Small intestine (tissue), 16 donors: ENCODE measurements at places on chromosomes 1 and 21.

GRCh38 chr1:24450316-24450715 lies 34.7 kb downstream of the NIPAL3 start:
- DNase-seq, result no peak

DNA sequence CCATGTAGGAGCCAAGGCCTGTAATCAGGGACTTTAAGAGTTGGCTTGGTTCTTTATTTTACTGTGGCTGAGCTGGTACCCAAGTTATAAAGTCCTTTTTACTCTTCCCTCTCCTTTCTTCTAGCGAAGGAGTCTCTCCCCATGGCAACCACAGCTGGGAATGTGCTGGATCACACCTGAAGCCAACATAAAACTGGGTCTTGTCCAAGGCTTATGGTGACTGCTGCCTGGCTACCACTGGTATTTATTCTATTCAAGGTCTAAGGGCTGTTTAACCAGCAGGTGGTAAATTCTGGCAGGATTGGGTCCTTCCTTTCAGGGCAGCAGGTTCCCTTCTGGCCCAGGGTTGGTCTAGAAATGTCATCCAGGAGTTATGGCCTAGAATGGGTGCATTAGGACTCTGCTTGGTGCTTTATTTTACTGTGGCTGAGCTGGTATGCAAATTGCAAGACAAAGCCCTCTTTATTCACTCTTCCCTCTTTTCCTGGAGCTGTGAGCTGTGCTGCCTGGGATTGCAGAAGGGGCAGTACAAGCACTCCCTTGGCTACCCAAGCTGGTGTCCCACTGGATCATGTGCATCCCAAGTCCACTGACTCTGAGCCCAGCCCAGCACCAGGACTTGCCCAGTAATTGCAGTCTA lies 26.6 kb downstream of the SLC22A15 start:
- no peak for DNase-seq

DNA sequence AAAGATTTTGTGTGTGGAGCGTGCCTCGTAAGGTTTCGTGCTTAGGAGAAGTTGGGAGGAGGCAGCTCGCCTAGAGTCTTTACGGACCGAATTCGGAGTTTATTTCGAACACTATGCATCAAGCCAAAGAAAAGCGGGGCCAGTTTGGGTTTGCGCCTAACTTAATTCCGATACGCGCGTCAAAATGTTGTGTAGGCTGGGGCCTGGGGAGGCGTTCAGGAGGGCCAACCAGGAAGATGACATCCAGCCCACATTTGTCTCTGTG lies 6.4 kb downstream of the FOXD2 start:
- no peak for DNase-seq

- no peak for DNase-seq
These were observed 92.7 kb downstream of the MAB21L3 start for GRCh38 chr1:116203920-116204319.

GRCh38 chr1:2969011-2969844 lies 52.0 kb upstream of the ACTRT2 start:
- DNase-seq, result no peak

DNA sequence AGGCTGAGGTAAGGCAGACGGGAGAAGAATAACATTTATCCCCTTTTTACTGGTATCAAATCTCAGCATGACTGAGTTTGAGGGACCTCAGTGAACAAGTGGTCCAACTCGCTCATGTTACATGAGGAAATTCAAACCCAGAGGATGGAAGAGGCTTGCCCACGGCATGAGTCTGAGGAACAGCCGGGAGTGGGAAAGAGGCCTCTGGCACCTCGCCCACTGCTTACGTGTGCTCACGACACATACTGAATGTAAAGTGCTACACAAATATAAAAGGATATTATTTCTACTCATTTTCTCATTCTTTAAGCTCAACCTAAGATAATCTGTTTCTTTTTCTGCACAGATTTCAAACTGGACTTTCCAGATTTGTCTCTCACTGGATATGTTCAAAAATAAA lies 14.7 kb downstream of the BEND5 start:
- DNase-seq, result no peak

DNA sequence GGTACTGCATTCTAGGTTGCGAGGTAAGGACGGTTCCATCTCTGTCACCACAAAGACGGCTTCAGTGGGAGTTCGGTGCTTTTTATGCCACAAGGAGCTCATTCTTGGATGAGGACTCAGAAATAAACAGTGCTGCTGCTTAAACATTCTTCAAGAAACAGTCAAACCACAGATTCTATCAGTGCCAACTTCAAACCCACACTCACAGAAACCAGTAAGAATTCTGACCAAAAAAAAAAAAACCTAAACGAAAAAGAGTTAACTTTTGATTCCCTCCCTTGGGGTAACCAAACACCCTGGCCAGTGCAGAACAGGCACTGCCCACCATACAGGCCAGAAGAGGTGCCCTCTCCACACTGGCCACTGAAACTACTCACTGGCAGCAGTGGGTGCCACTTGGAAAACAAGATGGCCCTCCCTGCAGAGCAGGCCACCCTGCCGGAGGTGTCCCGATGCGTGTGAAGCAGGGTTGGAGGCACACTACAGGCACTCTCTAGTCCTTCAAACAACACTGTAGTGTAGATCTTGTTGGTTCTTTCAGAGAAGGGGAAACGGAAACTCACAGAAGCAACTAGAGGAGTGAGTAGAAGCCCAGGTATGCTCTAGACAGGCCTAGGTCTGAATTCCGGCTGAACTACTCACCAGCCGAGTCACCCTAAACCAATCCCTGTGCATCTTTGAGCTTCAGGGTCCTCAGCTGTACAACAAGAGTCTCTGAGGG lies 87.3 kb upstream of the TLR5 start:
- DNase-seq, result no peak

DNA sequence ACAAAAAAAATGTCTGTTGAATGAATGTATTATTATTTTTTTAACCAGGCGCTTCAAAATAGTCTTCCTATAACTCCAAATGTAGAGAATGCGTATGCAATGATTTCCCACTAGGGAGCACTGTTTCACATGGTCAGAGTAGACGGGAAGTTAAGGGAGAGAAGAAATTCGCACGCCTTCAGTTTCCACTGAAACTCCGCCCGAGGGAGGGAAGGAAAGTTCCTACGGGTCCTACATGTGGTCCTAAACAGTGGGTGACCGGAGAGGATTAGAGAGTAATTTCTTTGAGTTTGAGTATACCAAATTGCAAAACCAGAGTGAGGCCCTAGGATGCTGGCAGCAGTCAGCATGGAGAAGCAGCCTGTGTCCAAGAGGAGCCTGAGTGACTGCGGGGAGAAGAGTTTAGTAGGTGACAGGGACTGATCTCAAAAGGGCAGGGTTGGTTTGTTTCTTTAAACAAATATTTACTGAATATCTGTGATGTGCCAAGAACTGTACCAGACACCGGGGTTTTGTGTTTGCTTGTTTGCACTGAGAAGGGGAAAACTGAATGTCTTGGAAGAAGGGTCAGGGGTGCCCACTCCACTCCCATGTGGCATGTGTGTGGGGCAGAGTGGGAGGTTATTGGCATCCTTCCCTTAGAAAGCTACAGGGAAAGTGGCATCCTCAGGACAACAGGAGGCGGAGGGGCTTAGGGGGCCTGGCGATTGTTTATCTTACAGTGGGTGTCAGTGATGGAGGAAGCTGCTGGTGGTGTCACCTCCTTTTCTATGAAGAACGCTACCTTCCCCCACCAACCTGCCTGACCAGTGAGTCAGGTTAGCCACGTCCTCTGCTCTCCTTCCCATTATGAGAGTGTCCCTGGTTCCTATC lies 22.8 kb downstream of the RNU5D-1 start:
- peak; percentile 39 for DNase-seq

GRCh38 chr1:20823845-20824244 lies 36.7 kb upstream of the HP1BP3 start:
- no peak for DNase-seq

GRCh38 chr1:154831462-154831861 lies 38.6 kb downstream of the KCNN3 start:
- DNase-seq, result no peak

DNA sequence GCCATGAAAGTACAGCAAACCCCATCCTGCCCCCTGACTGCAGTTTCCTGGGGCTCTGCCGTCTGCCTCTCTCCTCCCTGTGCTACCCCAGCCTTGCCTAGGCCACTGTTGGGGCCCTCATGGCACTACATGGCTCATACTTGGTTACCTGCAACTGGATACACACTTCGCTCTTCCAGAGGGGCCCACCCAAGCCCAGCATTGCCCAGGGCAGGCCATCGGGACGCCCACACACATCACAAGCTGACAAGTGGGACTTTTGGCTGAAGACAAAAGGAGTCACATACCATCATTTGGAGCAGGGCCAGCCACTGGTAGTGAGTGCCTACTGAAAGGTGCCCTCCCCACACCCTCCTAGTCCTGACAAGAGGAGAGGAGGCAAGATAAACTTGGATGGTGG lies 82.8 kb downstream of the CD247 start:
- no peak for DNase-seq

DNA sequence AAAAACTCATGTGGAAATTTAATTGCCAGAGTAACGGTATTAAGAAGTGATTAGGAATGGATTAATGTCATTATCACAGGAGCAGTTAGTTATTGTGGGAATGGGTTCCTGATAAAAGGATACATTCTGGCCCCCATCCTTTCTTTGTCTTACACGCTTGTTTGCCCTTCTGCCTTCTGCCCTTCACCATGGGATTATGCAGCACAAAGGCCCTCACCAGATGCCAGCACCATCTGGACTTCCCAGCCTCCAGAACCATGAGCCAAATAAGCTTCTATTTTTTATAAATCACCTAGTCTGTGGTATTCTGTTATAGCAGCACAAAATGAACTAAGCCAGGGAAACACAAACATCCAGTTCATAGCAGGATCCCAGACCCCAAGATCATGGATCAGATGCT lies 33.9 kb upstream of the POU2F1 start:
- no peak for DNase-seq

DNA sequence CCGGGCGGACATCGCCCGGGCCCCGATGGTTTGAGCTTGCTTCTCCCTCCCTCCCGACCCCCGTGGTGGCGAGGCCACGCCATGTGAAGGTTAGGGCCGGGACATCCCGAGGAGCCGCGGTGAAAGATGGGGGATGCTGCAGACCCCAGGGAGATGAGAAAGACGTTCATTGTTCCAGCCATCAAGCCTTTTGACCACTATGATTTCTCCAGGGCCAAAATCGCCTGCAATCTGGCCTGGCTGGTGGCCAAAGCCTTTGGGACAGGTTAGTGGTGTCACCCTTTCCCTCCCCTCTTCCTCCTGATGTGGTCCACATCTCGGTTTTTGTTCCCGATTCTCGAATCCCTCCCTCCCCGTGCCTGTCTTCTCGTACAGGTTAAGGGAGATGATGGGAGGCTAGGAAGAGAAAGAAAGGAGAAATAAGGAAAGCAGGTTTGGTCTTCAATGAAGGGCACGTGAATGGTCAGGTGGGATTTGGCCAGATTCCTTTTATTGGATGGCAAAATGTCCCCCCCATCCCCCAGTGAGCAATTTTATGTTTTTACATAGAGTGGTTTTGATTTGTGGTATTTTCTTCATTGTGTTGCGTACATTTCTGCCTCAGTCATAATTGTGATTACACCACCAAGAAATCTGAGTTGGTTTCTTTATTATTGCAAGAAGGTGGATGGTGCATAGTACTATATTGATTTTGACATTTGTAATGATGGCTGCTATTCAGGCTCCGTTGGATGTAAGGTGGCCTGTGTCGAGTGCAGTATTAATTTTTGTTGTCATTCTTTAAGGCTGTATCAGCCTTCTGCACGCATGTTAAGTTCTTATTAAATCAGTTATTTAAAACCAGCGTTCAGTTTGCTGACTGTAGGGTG lies 1.2 kb downstream of the CAMSAP2 start:
- DNase-seq, result no peak

- DNase-seq, result no peak
These were observed 69.0 kb downstream of the PTGER3 start for GRCh38 chr1:70978623-70979022.

GRCh38 chr1:227072991-227073390 lies 132.9 kb downstream of the COQ8A start:
- no peak for DNase-seq

DNA sequence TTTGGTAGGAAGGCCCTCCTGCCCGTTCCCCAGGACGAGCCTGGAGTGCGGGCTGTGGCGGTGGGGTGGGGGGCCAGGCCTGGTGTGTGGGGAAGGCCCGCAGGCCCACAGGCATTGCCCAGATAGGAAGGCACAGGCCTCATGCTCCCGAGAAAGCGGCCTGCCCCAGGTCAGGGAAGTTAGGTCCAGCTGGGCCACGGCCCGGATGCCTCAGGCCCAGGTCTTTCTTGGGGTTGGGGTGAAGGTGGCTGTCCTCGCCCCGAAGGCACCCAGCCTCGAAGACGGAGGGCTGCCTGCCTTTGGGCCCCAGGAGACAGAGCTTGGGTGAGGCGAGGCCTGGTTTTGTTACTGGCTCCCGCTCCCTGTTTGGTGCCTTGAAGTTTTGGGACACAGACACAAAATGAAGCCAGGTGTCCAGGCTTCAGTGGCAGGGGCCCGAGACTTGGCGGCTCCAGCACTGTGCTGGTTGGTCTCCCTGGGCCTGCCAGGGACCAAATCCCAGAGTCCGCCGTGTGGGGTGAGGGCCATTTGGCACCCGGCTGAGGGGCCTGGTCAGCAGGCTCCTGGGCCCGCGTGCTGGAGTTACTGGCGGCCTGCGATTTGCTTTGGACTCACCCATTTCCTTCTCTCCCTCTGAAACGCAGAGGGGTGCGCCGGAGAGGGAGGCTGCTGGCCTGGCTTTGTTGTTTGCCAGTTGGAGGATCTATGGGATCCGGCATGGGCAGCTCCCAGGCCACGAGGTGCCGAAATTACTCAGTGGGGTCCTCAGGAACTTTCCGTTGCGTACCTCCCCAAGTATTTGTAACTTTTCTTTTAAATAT lies 2.0 kb downstream of the SKI start:
- DNase-seq, result peak; percentile 45

- DNase-seq, result no peak
These were observed 8.9 kb downstream of the TRIM33 start for GRCh38 chr1:114502080-114502479.

- no peak for DNase-seq
These were observed 32.8 kb upstream of the MAN1C1 start for GRCh38 chr1:25583519-25584370.

- no peak for DNase-seq
These were observed 2.3 kb upstream of the LYPLAL1 start for GRCh38 chr1:219171192-219171935.

DNA sequence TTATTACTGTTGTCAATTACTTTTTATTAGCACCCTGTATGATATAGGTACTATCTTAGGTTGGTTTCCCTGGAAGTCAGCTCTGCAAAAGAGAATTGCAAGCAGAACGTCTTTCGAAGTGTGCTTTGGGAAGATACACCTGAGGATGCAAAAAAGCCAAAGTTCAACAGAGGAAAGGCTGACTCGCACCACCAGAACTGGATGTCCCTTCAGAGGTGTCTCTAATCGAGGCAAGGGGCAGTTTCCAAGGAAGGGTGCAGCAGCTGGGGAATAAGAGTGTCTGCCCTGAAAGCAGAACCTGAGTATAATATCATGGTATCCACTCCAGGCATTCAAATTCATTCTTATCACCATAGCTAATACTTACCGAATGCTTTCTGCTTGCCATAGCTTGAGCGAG lies 149.6 kb downstream of the CACNA1E start:
- DNase-seq, result no peak

- peak; percentile 25 for DNase-seq
These were observed 310.6 kb downstream of the DISC1 start for GRCh38 chr1:231936983-231937775.

- peak; percentile 81 for DNase-seq
These were observed 534 bp downstream of the C1orf56 start for GRCh38 chr1:151047925-151048644.

- no peak for DNase-seq
These were observed 67.5 kb downstream of the MAP10 start for GRCh38 chr1:232872738-232873137.
